Stimulated activated CD8-positive, alpha-beta memory T cell treated with anti-CD3 and anti-CD28 coated beads, Interleukin-7, amount 100 ng/mL, for 1 hour (primary cell): ENCODE measurements at places on chromosomes 1 and 21.

- DNase-seq = no peak
Measured at GRCh38 chr1:24071941-24072340, 40.0 kb downstream of the MYOM3 start.

DNA sequence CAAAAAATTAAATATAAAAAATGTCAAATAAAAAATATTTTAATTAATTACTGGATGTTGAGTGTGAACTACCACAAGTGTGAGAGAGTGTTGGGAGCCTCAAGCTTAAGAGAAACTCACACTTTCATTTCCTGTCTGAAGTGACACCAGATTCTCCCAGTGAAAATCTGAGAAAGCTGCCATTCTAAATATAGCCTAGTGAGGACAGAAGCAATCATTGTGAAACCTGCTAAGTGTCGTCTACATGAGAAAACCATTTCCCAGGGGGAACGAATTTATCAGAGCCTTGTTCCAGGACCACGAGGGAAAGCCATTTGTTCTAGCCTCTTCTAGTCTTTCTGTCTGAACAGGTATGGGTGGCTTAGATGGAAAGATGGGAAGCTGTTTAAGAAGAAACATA lies 329.3 kb upstream of the PRMT6 start:
- no peak for DNase-seq

DNA sequence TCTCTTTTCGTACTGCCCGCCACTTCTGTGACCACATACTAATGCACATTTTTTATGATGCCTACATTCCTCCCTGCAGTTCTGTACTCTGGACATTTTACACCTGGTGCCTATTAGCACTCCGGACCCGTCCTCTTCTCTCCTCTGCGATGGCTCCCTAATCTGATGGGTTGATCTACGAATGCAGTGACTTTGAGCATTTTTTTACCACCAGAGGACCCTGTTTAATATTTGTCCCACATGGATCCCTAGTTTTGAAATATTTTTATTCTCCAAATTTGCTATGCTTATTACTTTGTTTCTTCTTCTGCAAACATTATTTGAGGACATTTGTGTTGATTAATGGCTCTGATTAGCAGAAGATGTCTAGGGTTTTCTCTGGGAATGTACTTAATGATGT lies 5.2 kb downstream of the PPFIA4 start:
- DNase-seq = no peak

- no peak for DNase-seq
Measured at GRCh38 chr1:188660572-188660971, 1817.1 kb downstream of the BRINP3 start.

DNA sequence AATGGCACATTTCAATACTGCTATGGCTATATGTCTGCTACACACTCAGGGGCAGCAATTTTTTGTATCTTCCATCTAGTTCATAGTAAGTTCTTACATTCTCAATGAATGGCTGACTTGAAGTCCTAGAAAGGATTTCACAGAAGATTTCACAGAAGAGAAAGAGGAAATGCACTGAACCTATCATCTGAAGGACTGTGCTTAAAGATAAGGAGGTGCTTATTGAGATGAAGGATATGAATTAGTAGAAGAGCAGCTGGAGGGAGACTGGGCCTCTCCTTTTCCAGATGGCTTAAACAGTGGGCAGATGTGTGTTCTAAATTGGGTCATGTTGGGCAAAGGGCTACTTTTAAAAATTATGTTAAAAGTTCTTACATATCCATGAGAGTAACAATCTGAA lies 14.6 kb downstream of the ADAR start:
- no peak for DNase-seq

DNA sequence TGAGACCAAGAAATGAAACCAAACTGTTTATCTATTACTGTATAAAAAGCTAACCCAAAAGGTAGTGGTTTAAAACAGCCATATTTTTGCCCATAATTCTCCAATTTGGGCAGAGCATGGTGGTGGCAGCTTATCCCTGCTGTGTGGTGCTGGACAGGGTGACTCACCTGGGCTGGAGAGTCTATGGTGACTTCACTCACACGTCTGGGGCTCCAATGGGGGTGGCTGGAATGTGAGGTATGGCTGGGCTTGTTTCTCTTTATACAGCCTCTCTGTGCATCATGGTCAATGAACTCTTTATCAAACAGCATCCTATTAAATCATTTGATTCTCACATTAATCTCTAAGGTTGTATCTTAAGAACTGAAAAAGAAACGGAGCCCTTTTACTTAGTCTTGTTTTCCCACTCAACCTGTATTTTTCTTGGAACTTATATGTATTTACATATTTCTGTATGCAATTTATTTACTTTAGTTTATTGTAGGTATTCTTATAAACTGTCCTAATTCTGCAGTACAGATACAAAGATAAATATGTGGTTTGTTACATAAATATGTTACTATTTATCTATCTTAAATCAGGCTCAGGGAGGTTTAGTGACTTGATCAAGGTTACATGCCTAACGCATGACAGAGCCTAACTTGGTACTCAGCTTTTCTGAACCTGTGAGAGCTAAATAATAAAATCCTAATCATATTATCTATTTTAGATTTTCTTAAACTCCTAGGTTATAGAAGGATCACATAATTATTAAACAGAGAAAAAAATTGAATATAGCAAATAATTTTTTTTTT lies 37.5 kb upstream of the WLS start:
- no peak for DNase-seq
